CD4-positive, alpha-beta T cell treated with Interleukin-10 for 1 hour (primary cell): ENCODE measurements at places on chromosomes 1 and 21.

GRCh38 chr1:6056572-6056948 is 10.9 kb downstream of the KCNAB2 start:
- no peak for DNase-seq

- DNase-seq: no peak
Observed at GRCh38 chr1:111161843-111162487, 21.9 kb downstream of the CEPT1 start.

DNA sequence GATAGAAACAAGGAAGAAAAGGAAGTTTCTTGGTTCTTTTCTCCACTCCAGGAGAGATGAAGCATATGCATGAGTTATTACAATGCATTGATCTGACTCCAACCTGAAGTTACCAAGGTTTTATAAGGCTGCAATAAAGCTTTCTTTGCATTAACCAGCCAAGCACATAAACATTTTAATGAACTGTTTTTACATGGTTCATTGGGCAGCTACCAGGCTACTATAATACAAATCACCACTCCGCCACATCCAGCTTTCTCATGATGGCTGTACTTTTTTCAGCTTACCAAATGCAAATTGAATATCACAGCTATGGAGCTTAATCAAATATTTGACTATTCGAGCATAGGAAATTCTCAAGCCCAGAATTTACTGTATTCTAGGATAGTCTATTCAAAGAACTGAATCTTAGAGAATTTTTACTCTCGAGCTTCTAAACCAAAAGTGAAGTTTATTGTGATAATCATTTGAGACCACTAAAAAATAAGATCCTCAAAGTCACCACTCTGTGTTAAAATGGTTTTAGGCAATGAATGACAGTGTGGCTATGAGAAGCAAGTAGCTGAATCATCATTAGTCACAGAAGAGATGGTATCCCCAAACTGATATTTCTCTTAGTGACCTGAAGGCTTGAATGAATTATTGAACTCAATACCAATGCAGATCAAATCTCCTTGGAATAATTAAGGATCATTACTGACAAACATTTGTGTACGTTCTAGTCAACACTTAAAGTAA is 58.6 kb upstream of the ZNF281 start:
- DNase-seq: no peak

GRCh38 chr1:100972185-100972584 is 53.4 kb downstream of the DPH5 start:
- DNase-seq: no peak

GRCh38 chr21:41827951-41828883 is 50.9 kb downstream of the PRDM15 start:
- DNase-seq: no peak

DNA sequence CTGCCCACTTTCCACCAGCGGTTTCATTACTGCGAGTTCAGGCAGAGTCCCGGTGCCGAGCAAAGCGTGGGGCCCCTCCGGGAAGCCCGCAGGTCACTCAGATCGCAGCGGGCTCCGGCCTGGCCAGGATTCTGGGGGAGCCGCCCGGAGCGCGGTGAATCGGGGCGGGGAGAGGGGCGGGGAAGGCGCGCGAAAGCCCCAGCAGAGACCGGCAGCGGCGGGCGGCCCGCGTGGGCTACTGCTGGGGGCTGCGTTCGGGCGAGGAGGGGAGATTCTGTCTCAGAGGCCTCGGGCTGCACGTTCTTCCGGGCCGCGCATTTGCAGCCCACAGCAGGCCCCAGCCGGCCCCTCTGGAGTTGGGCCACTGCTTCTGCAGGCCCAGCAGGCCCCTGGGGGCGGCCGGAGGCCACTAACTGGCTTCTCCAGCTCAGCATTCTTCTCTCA is 64.7 kb downstream of the SCCPDH start:
- no peak for DNase-seq

DNA sequence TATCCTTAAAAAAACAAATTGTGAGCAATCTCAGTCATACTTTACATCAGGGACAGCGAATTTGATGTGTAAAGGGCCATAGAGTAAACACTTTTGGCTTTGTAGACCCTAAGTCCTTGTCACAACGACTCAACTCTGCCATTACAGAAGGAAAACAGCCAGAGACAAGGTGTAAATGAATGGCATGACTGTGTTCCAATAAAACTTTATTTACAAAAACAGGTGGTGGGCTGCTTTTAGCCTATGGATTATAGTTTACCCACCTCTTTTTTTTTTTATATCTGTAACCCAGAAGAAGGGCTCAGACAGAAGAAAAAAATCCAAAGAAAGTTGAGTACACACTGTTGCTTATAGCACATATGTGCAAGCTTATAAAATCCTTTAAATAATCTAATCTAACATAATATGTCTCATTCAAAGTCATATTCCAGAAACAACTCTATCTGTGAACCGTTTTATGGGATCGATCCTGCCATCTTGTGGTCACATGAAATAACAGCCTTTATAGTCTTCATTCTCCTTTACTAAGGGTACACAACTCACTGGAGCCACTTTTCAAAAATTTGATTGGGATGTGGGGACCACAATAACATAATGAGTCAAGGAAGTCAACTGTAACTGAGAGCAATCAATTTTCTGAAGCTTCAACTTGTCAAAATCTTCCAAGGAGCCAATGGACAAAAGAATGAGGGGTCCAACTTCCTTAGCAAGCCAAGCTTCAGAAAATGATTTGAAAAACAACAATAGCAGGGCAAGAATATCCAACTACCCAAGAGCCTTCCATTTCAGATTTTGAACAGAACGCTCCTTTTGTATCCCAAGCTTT is 142.2 kb upstream of the KRTAP19-8 start:
- DNase-seq: peak; percentile 65

GRCh38 chr1:33030575-33030974 is 6.1 kb downstream of the AK2 start:
- DNase-seq: no peak

DNA sequence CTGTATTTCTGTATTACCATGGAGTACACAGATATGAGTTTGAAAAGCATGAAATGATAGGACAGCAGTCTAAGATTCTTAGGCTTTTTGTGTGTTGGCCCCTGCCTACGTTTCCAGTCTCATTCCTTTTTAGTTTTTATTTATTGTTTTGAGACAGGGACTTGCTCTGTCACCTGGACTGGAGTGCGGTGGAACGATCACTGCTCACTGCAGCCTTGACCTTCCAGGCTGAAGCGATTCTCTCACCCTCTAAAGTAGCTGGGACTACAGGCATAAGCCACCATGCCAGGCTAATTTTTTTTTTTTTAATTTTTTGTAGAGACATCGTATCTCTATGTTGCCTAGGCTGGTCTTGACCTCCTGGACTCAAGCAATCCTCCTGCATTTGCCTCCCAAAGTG is 3.8 kb downstream of the RAVER2 start:
- DNase-seq: no peak

DNA sequence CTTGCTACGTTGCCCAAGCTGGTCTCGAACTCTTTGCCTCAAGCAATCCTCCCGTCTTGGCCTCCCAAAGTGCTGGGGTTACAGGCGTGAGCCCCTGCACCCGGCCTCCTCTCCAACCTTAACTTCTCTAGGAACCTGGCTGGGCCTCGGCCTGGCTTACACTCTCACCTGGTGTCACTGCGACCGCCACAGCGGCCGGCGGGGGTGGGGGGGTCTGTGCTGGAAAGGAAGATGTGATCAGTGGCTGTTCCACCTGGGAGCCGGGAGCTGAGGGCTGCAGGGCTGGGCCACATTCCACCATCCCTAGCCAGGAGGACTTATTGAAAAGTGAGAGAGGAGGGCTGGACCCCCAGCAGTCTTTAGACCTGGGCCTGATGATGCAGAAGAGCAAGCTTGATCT is 48.6 kb downstream of the HSPG2 start:
- no peak for DNase-seq
